ENCODE measurements at places on chromosomes 6 and 20.

DNA sequence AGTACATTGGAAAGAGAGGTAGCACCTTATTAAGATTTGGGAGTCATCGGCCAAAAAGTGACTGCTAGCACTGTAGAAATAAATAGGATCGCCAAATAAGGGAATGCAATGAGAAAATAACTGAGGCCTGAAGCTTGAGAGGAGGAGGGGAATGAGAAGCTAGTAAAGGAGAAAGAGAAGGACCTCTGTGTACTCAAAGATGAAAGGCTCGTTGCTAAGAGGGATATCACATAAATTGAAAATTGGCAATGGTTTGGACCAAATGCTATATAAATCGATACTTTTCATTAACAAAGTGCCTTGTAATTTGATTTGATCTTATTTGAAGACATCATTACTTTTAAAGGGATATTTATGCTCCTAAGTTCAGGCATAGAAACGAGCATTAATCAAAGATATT is 796.3 kb downstream of the QKI start:
- no peak for DNase-seq

- DNase-seq = no peak
Observed at GRCh38 chr6:36715469-36715868, 17.8 kb downstream of the RAB44 start.

DNA sequence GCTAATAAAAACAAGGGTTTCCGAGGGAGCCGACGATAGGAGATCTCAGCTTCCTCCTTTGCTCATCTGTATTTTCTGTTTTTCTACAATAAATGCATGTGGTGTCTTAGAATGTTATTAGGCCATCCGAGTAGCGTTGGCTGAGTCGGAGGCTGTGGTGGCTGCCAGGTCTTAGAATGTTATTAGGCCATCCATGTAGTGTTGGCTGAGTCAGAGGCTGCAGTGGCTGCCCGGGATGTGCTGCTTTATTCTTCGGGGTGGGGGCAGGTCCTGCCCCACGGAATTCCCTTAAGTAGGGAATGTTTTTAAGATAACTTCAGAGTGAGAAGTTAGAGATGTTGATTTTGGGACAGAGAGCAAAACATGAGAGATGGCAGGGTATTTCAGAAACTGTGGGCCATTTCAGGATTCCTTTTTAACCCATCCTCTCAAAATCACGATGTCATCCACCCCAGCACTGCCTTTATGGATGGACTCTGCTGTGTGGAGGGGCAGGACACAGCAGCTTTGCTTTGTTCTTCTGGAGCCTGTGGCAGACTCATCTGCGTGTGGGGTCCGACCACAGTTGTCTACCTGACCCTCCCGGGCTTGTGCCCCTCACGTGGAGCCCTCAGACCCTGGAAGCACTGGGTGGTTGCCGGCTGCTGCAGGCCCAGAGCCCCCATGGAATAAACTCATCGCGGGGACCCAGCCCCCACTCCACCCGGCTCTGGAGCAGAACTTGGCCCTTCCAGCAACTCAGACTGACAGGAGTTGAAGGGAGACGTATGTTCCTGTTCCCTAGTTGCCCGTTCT is 20.4 kb downstream of the OSBPL2 start:
- no peak for DNase-seq

GRCh38 chr6:17703256-17703694 is 3.5 kb downstream of the NUP153 start:
- peak; percentile 20 for DNase-seq

- DNase-seq = peak; percentile 73
Observed at GRCh38 chr6:159062564-159062945, 17.8 kb upstream of the TAGAP start.

- no peak for DNase-seq
Observed at GRCh38 chr20:2234598-2235191, 61.1 kb upstream of the TGM3 start.

- no peak for DNase-seq
Observed at GRCh38 chr6:137968455-137968804, 101.4 kb downstream of the TNFAIP3 start.

GRCh38 chr6:85041376-85041775 is 277.0 kb upstream of the TBX18 start:
- no peak for DNase-seq

- peak; percentile 27 for DNase-seq
Observed at GRCh38 chr6:138403324-138403800, 661 bp upstream of the HEBP2 start.

DNA sequence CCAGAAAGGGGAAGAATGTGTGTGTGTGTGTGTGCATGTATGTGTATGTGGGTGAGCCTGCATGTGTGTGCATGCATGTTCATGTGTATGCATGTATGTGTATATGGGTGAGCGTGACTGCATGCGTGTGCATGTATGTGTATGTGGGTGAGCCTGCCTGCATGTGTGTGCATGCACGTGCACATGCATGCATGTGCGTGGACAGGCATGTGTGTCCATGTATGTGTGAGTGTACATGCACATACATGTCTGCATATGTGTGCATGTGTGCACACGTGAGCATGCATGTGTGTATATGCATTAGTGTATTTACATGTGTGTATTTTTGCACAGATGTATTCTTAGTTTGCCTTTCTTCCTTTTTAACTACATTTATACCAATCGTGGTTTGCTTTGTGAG is 601.5 kb downstream of the QKI start:
- DNase-seq = no peak

- no peak for DNase-seq
Observed at GRCh38 chr6:147042679-147043078, 161.5 kb upstream of the STXBP5 start.

Measured in CD4-positive, alpha-beta T cell treated with Interleukin-15 for 1 hour (primary cell).